Midbrain (tissue), 1 donor: ENCODE measurements at places on chromosomes 5 and 9.

DNA sequence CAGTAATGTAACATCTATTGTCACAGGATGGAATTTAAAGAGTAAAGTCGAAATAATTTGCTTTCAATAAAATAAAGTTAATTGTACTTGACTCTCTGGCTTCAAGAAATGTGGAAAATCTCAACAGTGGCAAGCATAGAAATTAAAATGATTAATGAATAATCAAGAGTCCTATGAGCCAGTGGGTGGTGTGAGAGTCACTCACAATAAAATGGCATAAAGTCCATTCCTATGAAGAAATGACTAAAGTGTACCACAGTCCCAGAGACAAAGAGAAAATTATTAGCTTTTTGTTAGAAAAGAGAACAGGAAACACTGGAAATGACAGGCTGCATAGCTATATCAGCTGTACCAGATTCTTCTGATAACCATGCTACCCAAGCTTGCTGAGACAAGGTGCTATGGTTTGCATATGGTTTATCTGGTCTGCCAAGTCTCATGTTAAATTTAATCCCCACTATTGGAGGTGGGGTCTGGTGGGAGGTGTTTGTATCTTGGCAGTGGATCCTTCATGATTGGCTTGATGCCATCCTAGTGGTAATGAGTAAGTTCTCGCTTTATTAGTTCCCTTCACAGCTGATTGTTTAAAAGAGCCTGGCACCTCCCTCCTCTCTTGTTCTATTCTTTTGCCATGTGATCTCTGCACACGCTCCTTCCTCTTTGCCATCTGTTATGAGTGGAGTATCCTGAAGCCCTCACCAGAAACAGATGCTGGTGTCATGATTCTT lies 647.7 kb upstream of the ITGA1 start:
- DNase-seq, result no peak

DNA sequence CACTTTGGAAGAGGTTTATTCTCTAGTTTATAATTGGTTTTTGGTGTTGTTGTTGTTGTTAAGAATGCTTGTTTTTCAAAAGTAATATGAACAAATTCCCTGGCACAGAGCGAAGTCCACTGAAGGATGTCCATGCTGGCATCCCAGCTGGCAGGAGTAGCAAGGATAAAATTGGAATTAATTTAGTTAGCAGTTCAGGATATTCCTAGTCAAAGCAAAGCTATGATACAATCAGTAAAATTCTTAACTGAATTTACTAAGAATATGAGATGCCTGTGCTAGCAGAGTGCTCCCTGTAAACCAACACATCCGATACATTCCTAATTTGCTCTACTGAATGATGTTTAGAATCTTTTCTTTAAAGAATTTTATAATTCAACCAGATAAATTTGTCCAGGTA lies 161.4 kb downstream of the FANCC start:
- DNase-seq, result no peak

GRCh38 chr9:137771580-137771979 lies 106.0 kb upstream of the CACNA1B start:
- DNase-seq, result no peak

DNA sequence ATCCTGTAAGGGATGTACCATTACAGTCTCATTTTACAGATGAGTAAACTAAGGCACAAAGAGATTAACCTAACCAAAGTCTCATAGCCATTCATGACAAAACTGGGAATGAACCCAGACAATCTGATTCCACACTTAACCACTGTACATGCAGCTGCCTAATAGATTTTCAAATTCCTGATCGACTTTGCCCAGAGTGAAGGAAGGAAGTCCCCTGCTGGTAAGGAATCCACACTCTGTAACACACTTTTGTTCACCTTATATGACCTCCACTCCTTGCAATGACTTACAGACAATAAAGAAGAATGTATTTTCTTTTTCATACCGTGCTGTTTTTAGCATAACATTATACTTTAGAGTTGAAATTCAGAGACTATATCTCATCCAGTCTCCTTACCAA lies 31.3 kb upstream of the PLPP6 start:
- no peak for DNase-seq

DNA sequence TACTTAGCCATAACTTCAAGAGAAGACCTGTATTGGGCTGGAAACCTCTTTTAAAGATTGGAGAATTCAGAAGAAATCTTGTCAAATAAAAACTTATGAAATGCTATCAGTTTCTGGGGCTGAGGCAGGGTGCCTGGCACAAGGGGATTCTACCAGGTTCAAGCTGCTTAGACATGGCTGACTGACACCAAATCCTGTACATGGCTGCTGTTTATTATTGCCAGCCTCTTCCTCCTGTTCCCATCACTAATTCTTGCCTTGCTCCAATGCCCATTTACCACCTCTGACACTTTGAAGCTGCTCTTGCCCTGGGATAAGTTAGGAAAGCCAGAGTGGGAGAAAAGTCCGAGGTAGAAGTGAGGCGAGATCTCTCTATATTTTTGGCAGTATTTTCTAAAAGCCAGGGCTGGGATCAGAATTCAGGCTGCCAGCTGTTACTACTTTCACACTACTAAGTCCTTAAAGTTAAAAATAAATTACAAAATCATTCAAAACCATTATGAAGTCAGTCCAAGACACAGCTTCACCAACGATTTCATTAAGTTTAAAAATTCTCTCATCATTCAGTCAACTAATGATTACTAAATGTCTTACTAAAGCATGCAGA lies 66.3 kb upstream of the TNFAIP8 start:
- no peak for DNase-seq

DNA sequence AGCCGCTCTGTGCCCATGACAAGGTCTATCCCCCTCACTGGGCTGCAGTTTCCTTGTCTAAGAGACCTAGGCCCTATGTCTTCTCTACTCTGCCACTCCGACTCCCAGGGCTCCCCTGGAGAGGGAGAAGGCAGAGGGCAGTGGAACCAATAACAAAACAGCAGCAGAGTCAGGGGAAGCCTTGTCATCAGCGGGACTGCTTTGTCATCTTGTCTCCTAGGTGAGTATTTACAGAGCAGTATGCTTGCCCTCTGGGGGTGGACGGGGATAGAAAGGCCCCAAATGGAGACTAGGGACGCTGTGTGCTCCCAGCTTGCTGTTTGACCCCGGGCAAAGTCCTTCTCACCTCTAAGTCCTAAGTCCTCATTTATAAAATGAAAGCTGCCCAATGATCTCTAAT lies 318.5 kb downstream of the CDK5RAP2 start:
- no peak for DNase-seq
